ENCODE measurements at places on chromosomes 13 and 19. TPM values are rescaled to one million over a fixed set of nuclear protein-coding genes. Genes with fewer than 3 reads are reported as not detected.
A peak's percentile ranks its signal among the peaks of the same experiment; 100 is the strongest.

DNA sequence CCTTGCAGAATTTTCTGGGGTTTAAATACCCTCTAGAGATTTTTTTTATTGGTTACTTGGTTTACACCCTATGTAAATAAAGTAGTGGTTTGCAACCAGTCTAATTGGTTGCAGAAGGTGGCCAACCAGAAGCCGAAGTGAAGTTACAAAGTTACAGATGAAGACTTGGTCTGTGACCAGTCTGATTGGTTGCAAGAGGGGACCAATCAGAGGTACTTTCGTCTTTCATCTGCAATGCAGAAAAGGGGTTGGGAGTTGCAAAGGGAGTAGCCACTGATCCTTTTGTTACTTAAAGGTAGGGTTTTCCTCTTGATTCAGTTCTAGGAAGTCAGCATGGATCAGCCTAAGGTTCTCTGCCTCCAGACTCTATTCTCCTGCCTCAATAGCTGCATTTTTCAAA is 48.8 kb upstream of the CHST8 start:
- H3K36me3 ChIP-seq = no peaks in the 10 kb centered on the region
- peaks cover 6% of the 10 kb centered on the region for H3K27me3 ChIP-seq
- DNase-seq = no peak
- H3K4me3 ChIP-seq = no peak overlapping the region
- H3K27ac ChIP-seq = no peak overlapping the region
- H3K4me1 ChIP-seq = no peaks in the 10 kb centered on the region

GRCh38 chr19:37963190-37963936 is 56.4 kb downstream of the SIPA1L3 start:
- no peak overlapping the region for H3K4me3 ChIP-seq
- DNase-seq = no peak

The ZNF610 gene
- polyA plus RNA-seq = not detected

The SIGLECL1 gene
- polyA plus RNA-seq = not detected

DNA sequence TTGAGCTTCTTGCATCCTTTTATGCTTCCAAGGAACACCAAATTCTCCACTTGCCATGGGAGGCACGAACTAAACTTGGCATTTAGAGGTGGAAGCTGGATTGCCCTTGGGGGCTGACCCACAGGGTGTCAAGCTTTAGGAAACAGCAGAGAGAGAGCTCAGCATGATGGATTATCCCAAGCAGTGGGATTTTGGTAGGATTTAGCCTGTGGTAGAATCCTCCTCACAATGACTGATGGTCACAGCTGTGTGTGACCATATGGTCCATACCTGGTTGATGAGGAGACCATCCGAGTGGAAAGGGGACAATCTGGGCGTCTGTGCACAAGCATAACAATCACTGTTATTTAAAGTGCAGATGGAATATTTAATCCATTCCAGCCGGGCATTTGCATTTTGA is 40.1 kb upstream of the PSG9 start:
- no peaks in the 10 kb centered on the region for H3K4me1 ChIP-seq
- H3K27ac ChIP-seq = no peak overlapping the region
- no peak overlapping the region for H3K4me3 ChIP-seq
- DNase-seq = no peak
- no peaks in the 10 kb centered on the region for H3K27me3 ChIP-seq

GRCh38 chr13:79295906-79296706 is 109.9 kb downstream of the RBM26 start:
- no peaks in the 10 kb centered on the region for H3K36me3 ChIP-seq
- no peaks in the 10 kb centered on the region for H3K4me1 ChIP-seq
- H3K4me3 ChIP-seq = no peak overlapping the region
- H3K27ac ChIP-seq = no peak overlapping the region
- no peak for DNase-seq

GRCh38 chr19:18883526-18884304 is 12.2 kb downstream of the CERS1 start:
- no peaks in the 10 kb centered on the region for H3K4me1 ChIP-seq
- H3K36me3 ChIP-seq = no peaks in the 10 kb centered on the region
- H3K4me3 ChIP-seq = no peak overlapping the region
- peak; percentile 62 for DNase-seq
- no peaks in the 10 kb centered on the region for H3K27me3 ChIP-seq

GRCh38 chr13:23268441-23268840 is 87.7 kb downstream of the SGCG start:
- no peak overlapping the region for H3K27ac ChIP-seq
- no peak overlapping the region for H3K4me3 ChIP-seq
- H3K27me3 ChIP-seq = no peaks in the 10 kb centered on the region
- no peaks in the 10 kb centered on the region for H3K4me1 ChIP-seq
- no peaks in the 10 kb centered on the region for H3K36me3 ChIP-seq

DNA sequence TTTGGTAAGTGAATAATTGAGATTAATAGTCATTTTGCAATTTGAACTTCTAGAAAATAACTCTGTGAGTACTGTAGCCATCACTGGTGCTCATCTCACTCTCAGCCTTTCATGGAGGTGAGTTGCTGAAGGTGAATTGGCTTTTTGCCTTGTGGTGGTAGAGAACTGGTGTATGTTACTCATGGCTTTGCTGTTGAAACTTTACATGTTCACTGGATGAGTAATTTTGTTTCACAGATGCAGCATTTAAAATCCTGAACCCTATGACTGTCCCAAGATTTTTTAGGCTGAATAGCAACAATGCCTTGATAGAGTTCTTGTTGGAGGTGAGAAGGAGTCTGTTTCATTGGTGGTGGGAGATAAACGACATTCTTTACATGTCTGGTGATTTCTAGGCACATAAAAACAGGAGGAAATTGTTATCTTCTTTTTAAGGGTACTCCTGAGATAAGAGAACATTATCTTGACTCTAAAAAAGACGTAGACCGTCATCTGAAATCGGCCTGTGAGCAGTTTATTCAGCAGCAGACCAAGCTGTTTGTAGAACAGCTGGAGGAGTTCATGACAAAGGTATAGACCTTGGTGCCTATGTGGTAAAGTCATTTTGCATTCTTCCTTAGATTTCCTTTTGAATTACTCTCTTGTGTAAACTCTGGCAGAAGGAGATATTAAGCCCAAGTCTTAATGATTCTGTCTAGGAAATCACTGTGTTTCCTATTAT is 53.9 kb downstream of the COG3 start:
- H3K36me3 ChIP-seq = peaks cover 17% of the 10 kb centered on the region
- H3K4me3 ChIP-seq = no peak overlapping the region
- no peaks in the 10 kb centered on the region for H3K4me1 ChIP-seq
- no peak for DNase-seq
- no peaks in the 10 kb centered on the region for H3K27me3 ChIP-seq

Measured in small intestine (tissue), 16 donors.